Naive thymus-derived CD8-positive, alpha-beta T cell (primary cell): ENCODE measurements at places on chromosomes 7 and 10.

DNA sequence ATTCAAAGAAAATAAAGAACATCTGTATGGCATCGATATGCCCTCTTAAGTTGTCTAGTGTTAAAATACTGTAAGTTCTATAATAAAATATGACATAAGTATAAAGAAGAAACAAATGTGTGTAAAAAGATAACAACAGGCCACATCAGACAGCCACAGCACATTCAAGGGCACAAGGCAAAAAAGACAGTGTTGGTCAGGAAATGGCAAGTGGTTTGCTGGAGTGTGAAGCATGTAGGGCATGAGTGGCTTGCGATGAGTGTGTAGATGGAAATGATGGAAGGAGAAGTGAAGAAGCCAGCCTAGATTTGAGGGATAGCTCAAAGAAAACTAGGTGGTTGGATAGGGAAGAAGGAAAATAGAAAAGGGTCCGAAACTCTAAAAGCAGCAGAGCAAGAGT, 341.6 kb downstream of the CRPPA start:
- DNase-seq, result no peak

- DNase-seq, result no peak
These were observed 860.9 kb downstream of the XPNPEP1 start for GRCh38 chr10:109062371-109062770.

DNA sequence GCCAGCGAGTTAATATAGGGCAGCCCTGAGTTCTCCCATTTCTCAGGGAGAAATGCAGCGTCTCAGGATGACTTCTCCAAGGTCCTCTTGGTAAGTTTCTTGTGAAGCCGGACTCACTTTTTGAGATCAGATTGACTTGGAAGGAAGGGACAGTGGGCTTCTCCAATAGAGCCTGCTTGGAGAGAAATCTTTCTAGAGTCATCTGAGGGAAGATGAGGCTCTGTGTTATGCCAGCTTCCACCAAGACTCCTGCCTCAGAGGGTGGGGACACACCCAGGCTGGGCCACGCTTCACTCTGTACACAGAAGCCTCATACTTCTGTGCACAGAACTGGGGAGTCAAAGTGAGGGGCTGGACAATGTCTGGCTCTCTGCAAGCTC, 5.6 kb downstream of the C10orf105 start:
- no peak for DNase-seq

DNA sequence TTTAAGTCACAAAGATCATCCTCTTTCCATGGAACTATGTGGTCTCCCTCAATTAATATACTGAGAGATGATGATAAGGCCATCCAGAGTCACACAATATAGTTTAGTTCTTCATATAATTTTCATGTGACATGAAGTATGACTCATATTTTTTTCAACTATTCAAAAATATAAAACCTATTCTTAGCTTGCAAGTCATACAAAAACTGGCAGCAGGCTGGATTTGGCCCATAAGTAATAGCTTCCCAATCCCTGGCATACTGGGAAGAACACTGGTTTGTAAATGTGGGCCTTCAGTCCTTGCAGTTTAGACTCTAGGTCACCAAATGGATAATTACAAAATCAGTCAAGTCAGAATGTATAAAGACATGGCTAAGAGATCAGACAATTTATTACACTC, 356.6 kb downstream of the PPP1R3A start:
- no peak for DNase-seq

DNA sequence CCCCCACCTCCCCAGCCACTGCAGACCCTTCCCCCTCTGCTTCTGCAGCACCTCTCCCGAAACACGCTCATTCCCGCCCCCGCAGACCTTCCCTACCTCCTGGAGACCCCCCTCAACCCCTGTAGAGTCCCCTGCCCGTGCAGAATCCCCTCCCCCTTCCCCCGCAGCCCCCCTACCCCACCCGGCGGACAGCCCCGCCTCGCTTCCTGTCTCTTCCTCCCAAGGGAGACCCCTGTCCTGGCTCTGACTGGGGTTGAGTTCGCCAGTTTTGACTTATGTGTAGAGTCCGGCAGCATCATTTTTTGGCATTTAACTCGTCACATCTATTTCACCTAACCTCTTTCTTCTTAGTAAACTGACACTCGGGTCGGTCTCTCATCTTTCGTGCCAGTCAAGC, 54.0 kb downstream of the ALOX5 start:
- DNase-seq, result no peak

GRCh38 chr7:78178319-78178718, 379.7 kb downstream of the PHTF2 start:
- no peak for DNase-seq

DNA sequence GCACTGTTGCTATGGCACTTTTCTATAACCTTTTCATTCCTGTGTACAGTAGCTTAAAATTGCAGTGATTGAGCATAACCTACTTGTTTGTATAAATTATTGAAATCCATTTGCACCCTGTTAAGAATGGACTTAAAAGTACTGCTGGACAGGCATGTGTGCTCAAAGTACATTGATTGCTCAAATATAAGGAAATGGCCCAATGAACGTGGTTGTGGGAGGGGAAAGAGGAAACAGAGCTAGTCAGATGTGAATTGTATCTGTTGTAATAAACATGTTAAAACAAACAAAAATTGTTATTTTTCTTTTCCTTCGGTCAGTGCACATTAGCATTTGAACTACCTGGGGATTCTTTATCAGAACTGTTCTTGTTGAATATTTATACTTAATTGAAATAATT, 57.1 kb upstream of the BAMBI start:
- no peak for DNase-seq

- DNase-seq, result no peak
These were observed 31.6 kb downstream of the IL15RA start for GRCh38 chr10:5945561-5946418.

- DNase-seq, result no peak
These were observed 648 bp downstream of the HUS1 start for GRCh38 chr7:47978790-47979144.

- DNase-seq, result no peak
These were observed 233.6 kb upstream of the CCDC6 start for GRCh38 chr10:60139798-60140566.

DNA sequence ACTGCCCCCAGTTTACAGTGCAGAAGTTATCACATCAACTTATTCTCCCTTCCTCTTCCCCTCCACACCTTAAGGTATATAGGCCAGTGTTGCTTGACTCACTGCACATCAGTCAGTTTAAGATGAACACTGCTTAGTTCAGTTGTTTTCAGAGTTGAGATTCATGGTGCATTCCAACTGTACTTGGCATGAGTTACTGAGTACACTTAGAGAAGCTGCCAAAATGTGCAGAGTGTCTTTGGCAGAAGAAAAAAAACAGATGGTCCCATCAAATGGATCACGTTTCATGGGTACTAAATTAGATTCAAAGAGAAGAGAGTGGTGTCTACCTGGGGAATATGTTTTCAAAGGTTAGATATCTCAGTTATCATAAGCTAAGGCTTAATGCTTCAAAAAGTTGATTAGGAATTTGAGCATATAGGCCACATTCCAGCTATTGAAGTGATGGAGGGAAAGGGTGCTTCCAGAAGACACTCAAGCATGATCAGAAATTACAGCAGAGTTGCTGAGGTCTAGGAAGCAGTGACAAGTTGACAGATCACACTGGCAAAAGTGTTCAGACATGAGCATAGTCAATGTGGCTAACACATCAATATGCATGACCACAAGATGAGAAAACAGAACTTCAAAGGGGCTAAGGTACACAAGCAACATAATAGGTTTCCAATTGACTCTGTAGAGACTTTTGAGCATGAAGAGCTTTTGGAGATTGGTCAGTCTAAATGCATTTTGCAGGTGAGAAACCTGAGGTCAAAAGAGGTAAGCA, 579.2 kb upstream of the CELF2 start:
- DNase-seq, result no peak

DNA sequence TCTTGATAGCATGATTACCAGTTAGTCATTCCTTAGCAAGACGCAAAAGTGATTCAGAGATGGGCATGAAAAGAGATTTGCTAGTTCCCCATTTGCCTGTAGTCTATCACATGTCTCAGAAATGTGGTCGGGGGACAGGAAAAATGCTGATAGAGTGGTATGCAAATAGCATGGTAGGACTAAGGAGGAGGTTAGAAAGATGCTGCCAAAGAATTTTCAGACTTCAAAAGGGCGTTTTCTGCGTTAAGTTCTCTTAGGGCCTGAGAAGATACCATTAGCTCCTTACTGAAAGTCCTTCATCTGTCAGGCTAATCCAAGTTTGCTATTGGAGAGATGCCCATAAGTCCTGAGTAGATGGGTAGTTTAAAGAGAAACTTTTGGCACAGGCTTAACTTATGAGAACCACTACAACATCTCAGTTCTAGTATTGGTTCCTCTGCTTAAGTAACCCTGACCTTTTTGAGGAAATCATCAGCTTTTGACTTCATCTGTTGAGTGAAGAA, 2.7 kb downstream of the CALD1 start:
- no peak for DNase-seq

DNA sequence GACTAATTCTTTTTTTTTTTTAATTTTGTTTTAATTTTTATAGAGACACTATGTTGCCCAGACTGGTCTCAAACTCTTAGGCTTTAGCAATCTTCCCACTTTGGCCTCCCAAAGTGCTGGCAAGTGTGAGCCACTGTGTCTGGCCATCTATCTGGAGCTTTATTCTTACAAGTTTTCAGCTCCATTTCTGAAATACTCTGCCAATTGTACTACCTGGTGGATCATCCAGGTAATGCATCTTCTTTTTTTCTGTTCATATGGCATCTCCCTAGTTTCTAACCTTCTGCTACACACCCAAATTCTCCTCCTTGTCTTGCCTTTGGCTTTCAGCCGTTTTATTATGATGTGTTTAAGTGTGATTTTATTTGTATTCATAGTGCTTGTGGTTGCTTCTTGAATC, 40.2 kb downstream of the ZNF365 start:
- DNase-seq, result no peak

GRCh38 chr7:8109196-8110022, 140.8 kb downstream of the GLCCI1 start:
- DNase-seq, result no peak

GRCh38 chr7:47501406-47501805, 80.5 kb downstream of the TNS3 start:
- no peak for DNase-seq

DNA sequence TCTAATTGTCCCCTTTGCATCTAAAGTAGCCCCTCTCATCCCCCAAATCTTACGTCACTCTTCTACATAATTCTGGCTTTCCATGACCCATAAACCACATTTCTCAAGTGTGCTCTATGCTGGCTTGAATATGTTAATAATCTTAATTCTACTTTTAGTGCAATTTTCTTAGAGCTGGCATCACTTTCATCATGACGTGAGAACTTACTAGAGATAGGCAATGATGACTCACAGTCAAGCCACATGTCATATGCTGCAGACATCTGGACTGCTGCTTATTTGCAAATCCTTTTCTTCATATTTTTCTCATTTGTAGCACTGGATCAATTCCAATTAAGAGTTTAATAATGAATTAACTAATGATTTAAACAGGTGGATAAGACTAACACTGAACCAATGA, 260.7 kb upstream of the PRKCQ start:
- DNase-seq, result no peak

GRCh38 chr7:73746378-73746777, 7.8 kb upstream of the ABHD11 start:
- DNase-seq, result no peak

- DNase-seq, result no peak
These were observed 28.5 kb upstream of the SH2B2 start for GRCh38 chr7:102258073-102258748.

GRCh38 chr7:93622036-93623033, 47.8 kb upstream of the CALCR start:
- no peak for DNase-seq

- DNase-seq, result no peak
These were observed 261.5 kb upstream of the NPSR1 start for GRCh38 chr7:34396437-34397064.

- DNase-seq, result no peak
These were observed 42.2 kb upstream of the SEMA3E start for GRCh38 chr7:83691095-83691494.

GRCh38 chr10:3666525-3667302, 118.3 kb downstream of the KLF6 start:
- peak; percentile 4 for DNase-seq

DNA sequence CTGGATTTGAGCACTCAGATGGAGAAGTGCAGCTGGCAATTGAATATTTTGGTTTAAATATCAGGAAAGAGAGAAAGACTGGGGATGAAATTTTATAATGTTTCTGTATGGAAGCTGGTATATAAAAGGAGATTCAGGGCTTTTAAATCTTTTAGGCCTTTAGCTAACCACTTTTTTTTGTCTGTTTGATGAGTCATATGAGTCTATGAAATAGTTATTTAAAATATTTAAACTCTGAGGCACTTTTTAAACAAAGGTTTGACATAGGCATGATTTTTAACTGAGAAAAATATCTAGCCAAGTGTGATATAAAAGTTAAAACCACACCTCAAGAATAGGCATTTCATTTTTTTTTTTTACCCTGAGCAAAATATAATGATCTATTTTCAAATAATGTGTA, 944.3 kb downstream of the GATA3 start:
- DNase-seq, result no peak

DNA sequence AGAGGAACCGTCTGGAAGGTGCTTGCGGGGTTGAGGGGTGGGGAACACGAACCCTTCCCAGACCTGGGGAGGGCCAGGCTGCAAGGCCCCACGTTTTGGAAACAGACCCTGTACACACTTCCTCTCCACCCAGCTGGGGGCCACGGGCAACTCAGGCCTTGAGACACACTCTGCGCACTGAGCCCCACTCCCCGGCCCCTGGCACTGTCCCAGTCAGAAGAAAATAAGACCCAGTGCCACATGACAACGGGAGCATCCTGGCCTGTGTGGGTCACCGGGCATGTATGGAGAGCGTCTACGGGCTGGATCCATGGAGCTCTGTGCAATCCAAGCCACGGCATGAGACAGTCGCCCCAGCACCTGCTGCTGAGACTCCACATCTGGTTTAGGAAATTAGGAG, 63.7 kb downstream of the CARD11 start:
- no peak for DNase-seq

DNA sequence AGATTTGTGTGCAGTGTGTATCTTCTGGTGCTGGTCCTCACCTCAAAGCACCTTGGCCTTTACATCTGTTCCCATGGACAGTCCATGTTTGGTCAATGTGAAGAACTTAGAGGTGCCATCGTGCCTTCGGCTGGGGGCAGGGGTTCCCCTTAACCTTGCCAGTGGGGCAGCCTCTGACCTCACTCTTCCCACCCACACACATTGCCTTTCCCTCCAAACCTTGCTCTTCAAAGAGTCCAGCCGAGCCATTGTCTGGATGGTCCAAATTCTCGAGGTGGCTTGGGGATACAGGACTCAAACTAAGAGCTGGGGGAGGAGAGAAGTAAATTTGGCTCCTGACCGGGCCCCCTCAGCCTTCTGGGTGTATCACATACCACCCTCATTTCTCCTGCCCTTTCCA, 76.2 kb upstream of the HABP2 start:
- no peak for DNase-seq

GRCh38 chr10:70890917-70891431, 2.6 kb upstream of the PCBD1 start:
- no peak for DNase-seq

DNA sequence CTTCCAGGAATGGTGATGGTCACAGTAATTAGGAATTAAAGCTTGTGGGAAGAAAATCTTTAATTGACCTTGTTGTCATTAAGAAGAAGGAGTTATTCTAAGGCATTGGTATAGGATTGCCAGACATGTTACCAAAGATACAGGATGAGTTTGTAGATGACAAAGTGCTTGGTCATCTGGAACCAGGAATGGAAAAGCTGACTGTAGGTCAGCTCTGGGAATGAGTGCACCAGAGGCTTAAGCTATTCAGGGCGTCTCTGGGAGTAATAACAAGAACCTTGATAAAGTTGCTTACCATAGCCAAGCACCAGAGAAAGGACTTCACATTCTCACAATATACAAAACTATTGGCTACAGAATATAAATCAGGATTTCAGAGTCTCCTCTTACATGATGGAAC, 89.0 kb downstream of the PHTF2 start:
- DNase-seq, result no peak

GRCh38 chr7:51084121-51084520, 232.5 kb downstream of the COBL start:
- DNase-seq, result no peak
